ENCODE measurements at places on chromosomes 2 and 18. TPM values are rescaled to one million over a fixed set of nuclear protein-coding genes. Genes with fewer than 3 reads are reported as not detected.

The PLA2R1 gene
- 5.8 TPM for total RNA-seq

- H3K36me3 ChIP-seq: no peaks in the 10 kb centered on the region
- no peak for DNase-seq
- peaks cover 5% of the 10 kb centered on the region for H3K27me3 ChIP-seq
- H3K4me1 ChIP-seq: peaks cover 58% of the 10 kb centered on the region
- H3K4me3 ChIP-seq: no peak overlapping the region
- no peak overlapping the region for H3K27ac ChIP-seq
These were observed 51.9 kb downstream of the SLC14A2 start for GRCh38 chr18:45667056-45667736.

DNA sequence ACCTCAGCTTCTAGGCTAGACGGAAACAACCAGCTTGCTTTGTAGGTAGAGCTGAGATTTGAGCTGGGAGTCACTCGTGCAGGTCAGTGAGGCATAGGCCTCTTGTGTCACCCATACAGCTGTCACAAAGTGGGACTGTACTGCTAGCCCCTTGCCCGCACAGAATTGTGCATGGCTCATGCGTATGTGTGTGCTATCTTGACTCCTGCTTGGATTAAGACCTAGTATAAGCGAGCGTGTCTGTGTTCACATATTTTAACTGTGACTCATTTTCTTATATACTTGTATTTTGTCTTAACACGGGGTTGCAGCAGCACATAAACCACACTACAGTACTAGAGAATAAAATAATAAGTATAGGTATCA is 20.1 kb downstream of the CEP68 start:
- DNase-seq: peak; percentile 73
- H3K4me1 ChIP-seq: peaks cover 41% of the 10 kb centered on the region
- peaks cover 26% of the 10 kb centered on the region for H3K36me3 ChIP-seq
- peak overlapping the region; percentile 36 for H3K4me3 ChIP-seq

GRCh38 chr18:79857082-79857671 is 59.4 kb downstream of the KCNG2 start:
- H3K36me3 ChIP-seq: peaks cover 6% of the 10 kb centered on the region
- H3K27ac ChIP-seq: no peak overlapping the region
- H3K27me3 ChIP-seq: peaks cover 13% of the 10 kb centered on the region
- DNase-seq: no peak
- no peak overlapping the region for H3K4me3 ChIP-seq
- H3K4me1 ChIP-seq: peaks cover 6% of the 10 kb centered on the region
